Stimulated activated CD8-positive, alpha-beta memory T cell treated with anti-CD3 and anti-CD28 coated beads, Interleukin-7, amount 100 ng/mL, for 1 hour (primary cell): ENCODE measurements at places on chromosomes 3 and 15.
A peak's percentile ranks its signal among the peaks of the same experiment; 100 is the strongest.

GRCh38 chr15:50107157-50107556 lies 11.9 kb downstream of the ATP8B4 start:
- DNase-seq: no peak

DNA sequence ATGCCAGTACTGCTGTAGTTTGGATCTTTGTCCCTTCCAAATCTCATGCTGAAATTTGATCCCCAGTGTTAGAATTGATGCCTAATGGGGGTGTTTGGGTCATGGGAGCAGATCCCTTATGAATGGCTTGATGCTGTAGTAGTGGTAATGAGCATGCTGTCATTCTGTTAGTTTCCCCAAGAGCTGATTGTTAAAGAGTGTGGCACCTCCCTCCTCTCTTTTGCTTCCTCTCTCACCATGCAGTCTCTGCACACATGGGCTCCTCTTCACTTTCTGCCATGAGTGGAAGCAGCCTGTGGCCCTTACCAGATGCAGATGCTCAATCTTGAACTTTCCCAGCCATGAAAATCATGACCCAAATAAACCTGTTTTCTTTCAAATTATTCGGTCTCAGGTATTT lies 141.3 kb upstream of the DPPA4 start:
- no peak for DNase-seq

DNA sequence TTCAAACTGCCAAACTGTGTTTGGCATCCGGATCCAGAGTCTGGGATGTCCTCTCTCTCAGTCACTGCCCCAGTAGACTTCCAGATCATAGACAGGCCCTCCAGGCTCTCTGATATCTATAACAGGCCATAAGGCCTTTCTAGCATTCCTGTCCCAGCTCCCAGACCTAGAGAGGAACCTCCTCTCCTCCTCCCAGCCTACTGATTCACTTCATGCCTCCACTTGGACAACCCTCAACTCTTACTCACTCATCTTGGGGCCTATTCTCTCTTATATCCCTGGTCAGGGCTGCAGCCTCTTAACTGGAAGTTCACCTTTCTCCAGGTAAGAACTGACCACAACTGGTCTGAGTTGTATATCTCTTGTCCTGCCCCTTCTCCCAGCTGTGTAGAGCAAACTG lies 253.7 kb upstream of the TRIM42 start:
- no peak for DNase-seq

GRCh38 chr3:16884084-16884747 lies 539 bp upstream of the PLCL2 start:
- DNase-seq: peak; percentile 61

DNA sequence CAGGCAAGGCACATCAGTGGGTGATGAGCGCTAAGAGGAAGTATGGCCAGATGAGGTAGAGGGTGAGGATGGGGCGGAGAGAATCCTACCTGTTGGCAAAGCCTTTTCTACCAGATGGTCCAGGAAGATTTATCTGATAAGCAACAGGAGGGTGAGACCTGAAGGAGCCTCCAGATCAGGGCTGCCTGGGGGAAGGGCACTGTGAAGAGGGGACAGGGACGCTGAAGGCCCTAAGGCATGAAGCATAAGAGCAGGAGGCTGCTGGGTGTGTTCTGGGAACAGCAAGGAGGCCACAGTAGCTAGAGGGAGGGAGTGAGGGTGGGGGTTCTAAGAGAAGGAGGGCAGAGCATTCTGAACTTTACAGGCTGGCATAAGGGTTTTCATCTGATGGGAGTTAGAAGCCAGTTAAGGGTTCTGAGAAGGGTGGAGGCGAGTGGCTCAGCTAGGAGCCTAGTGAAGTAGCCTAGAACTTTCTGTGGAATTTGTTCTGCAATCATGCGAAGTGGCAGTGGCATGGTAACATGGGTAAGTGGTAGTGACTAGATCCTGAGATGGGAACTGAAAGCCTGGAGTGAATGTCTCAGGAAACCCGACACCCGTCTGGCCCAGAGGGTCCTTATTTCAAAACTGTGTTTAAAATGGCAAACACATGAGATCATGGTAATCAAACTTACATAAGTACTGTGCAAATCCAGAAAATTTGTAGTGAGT lies 29.9 kb downstream of the CGNL1 start:
- DNase-seq: no peak

DNA sequence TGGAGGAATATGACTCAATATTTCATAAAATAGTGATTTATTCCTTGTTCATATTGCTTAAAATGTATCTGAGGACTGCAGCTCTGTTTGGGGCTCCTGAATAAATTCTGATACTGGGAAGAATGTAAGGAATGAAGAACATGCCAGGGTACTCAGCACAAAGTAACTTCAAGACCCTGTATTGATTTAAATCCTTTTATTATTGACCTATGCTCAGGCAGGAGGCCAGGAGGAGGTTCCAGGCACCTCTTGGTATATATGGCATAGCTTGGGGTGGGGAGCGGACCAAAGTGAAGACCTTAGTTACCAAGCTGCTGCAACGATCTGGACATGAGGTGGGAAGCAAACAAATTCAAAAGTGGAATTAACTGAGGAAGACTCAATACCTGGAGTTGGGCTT lies 142.8 kb upstream of the PEX5L start:
- DNase-seq: no peak

DNA sequence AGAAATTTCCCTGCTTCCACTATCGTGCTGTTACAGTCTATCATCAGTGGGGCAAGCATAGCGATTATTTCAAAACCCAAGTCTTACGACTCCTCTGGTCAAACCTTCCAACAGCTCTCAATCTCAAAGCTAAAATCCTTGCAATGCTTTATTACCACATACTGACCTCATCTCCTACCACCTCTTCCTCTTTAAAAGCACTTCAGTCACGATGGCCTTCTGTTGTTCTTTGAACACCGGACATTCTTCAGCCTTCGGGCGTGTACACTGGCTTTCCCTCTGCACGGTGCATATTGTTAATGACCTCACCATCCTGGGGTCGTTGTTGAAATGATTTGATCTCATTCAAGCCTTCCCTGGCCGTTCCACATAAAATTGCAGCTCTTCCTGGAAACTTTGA lies 31.1 kb downstream of the MAGEL2 start:
- DNase-seq: no peak

DNA sequence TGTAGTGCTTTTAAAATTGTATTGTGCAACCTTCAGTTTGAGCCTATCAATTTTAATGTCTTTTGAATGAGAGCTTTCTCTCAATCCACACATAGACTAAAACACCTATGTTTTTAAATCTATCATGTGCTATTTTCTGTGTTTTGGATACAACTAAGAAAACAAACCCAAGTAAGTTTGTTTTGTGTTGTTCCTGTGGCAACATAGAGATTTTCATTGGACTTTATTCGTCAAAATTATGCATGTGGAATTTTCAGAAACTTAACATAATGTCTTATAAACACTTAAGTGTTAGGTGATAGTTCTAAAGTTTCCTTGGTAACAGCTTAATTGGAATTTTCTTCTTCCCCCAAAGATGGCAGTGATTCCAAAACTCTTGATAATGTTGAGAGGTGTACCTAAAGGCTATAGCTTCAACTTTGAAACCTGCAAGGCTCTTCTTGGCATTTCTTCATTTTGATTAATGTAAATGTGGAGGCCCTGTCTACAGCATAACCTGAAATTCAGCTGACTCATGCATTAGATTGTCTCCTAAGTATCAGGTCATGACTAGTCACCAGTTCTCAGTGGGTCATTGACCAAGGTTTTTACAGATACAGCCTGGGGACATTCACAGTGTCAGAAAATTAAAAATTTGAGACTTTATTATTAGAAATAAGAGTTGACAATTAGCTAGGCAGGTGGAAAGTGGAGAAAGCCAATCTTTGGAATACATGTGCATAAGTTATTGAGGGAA lies 44.4 kb downstream of the COL6A5 start:
- no peak for DNase-seq
